Activated CD4-positive, alpha-beta T cell treated with anti-CD3 and anti-CD28 coated beads for 36 hours (primary cell): ENCODE measurements at places on chromosomes 5 and 9. TPM values are rescaled to one million over a fixed set of nuclear protein-coding genes. Genes with fewer than 3 reads are reported as not detected.
A peak's percentile ranks its signal among the peaks of the same experiment; 100 is the strongest.

DNA sequence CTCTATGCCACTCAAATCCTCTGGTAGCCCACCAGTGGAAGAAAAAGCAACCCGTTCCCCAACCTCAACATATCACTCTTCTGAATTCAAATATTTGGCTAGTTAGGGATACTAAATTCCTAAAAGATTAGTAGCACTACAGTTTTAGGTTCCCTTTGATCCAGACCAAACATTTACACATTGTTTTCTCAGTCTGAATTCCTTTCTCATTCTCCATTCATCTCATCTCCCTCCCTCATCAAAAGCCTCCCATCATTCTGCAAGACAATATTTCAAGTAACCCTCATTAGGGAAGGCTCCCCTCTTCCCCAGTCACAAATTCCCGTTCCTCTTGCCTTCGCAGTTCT, 26.3 kb downstream of the ADAM19 start:
- H3K27me3 ChIP-seq, result no peaks in the 10 kb centered on the region
- peak overlapping the region; percentile 35 for H3K27ac ChIP-seq
- peaks cover 29% of the 10 kb centered on the region for H3K36me3 ChIP-seq
- DNase-seq, result no peak

CMYA5 gene
- 0.25 TPM for total RNA-seq

DNA sequence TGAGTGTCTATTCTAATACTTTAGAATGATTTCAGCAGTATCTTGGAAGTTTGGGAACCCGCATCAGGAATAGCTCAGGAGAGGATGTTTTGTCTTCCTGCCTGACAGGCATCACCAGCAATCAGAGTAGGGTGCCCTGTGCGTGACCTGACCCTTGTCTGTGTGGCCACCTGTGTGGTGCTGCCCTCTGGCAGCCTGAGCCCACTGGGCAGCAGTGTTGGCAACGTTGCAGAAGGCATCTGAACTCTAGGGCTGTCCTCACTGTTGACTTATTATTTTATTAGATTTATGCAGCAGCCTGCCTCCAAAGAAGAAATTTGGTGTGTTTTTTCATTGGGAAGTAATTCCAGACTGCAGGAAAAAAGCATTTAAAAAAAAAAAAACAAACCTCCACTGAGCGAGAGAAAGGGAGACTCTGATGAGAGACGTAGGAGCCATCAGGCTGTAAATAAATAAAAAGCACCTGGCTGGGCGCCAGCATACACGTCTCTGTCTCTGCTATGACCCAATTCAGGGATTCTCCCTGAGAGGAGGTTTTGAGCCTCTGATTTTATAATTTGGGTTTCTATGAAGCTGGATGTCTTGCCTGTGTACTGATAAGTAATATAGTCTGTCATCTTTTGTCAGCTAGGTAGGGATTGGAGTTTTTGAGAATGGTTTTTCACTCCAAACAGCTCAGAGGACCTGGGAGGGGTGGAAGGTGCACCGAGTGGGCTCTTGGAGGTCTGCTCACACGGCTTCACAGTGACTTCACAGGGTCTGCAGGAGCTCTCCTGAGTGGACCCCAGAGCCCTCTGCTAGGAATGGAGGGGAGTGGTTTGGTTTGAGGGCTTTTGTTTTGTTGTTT, 49.0 kb downstream of the FAM78A start:
- no peaks in the 10 kb centered on the region for H3K27me3 ChIP-seq
- H3K36me3 ChIP-seq, result peaks cover 34% of the 10 kb centered on the region

- peaks cover 40% of the 10 kb centered on the region for H3K4me1 ChIP-seq
- H3K36me3 ChIP-seq, result peaks cover 48% of the 10 kb centered on the region
- no peak for DNase-seq
- peak overlapping the region; percentile 87 for H3K4me3 ChIP-seq
Measured at GRCh38 chr5:32172923-32173266, 1.2 kb downstream of the GOLPH3 start.

DNA sequence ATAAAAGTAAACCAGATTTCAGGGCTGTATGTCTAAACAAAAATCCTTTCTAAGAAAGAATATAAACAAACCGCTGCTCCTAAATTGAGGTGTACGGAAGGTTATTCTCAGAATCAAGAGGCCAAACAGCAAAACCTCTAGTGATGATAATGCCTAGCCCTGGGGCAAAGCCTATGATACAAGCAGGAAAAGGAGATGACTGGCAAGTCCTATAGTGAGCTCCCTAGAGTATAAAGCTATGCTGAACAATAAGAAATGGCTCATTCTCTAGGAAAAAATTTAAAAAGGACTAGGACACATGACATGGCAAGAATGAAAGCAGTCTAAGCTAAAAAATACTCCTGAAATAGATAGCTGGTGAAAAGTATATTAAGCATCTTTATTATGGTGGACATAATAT, 187.1 kb downstream of the BNC2 start:
- H3K4me3 ChIP-seq, result no peak overlapping the region
- DNase-seq, result no peak
- H3K27ac ChIP-seq, result no peak overlapping the region
- H3K36me3 ChIP-seq, result no peaks in the 10 kb centered on the region
- no peaks in the 10 kb centered on the region for H3K4me1 ChIP-seq

- H3K4me3 ChIP-seq, result no peak overlapping the region
- no peaks in the 10 kb centered on the region for H3K27me3 ChIP-seq
- H3K4me1 ChIP-seq, result peaks cover 6% of the 10 kb centered on the region
- no peak overlapping the region for H3K27ac ChIP-seq
- DNase-seq, result no peak
Measured at GRCh38 chr5:71483355-71483754, 27.9 kb downstream of the BDP1 start.

DNA sequence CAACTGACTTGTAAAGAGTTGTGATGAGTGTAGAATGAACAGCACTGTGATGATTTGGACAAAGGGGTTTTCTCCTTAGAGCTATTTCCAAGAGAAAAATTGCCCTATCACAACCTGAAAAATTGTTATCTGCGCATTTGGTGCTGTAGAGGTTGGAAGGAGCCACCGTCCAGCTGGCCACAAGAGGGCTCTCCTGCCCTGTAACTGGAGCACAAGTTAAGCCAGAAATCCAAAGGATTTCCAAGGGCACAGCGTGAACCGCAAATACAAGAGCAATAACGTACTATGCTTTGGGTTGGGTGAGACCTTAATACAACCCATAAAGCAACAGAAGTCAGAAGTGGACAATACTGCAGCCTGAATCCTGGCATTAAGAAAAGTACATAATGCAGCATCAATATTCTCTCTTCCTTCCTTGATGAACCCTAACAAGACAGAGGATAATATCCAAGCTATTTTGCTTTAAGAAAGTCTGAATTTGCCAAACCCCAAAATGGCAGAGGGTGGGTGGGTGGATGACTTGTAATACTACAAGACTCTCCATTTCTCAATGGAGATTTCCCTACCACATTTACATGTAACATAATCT, 56.8 kb upstream of the SMIM32 start:
- H3K4me3 ChIP-seq, result no peak overlapping the region
- no peaks in the 10 kb centered on the region for H3K4me1 ChIP-seq
- peak; percentile 42 for DNase-seq
- H3K36me3 ChIP-seq, result no peaks in the 10 kb centered on the region
- no peak overlapping the region for H3K27ac ChIP-seq

DNA sequence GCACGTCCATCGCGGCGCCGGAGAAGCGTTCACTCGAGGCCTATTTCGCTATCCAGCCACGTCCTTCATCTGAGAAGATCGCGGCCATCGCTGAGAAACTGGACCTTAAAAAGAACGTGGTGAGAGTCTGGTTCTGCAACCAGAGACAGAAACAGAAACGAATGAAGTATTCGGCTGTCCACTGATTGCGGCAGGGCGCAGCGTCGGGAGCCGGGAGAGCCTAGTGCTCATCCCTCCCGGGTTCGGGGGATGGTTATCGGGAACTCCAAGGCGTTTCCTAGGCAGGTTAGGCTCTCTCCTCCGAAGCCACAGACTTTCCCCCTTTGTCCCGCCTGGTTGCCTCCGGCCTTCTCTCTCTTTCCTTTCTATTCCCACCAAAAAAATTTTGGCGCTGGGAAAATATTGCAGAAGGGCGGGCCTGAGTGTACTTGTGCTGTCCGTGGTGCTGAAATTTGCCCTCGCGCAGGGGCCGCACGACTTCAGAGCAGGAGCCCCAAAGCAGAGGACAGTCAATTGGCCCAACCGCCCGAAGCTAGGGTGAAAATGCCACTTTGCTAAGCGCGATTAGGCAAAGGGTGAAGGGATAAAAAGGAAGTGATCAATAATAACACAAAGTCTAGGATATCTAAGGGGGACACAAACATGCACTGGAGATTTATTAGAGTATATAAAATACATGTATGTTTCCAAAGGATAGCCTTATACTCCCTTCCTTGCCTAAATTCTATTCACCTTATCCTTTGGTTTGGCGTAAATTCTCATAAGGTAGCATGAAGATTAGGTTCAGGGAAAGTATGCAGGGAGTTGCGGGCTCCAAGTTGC, 1.8 kb downstream of the POU4F3 start:
- no peak overlapping the region for H3K27ac ChIP-seq
- H3K4me3 ChIP-seq, result no peak overlapping the region
- peaks cover 11% of the 10 kb centered on the region for H3K4me1 ChIP-seq

SLIT3 gene
- total RNA-seq, result 7.3 TPM

BNC2 gene
- total RNA-seq, result not detected

GRCh38 chr9:95197692-95198271, 119.7 kb downstream of the FANCC start:
- no peaks in the 10 kb centered on the region for H3K4me1 ChIP-seq
- H3K36me3 ChIP-seq, result no peaks in the 10 kb centered on the region
- no peaks in the 10 kb centered on the region for H3K27me3 ChIP-seq
- no peak overlapping the region for H3K4me3 ChIP-seq
- H3K27ac ChIP-seq, result no peak overlapping the region
- DNase-seq, result no peak

GRCh38 chr5:31255041-31255440, 61.6 kb downstream of the CDH6 start:
- no peaks in the 10 kb centered on the region for H3K4me1 ChIP-seq
- H3K36me3 ChIP-seq, result no peaks in the 10 kb centered on the region
- H3K27ac ChIP-seq, result no peak overlapping the region
- no peak overlapping the region for H3K4me3 ChIP-seq

- H3K4me3 ChIP-seq, result no peak overlapping the region
- peaks cover 8% of the 10 kb centered on the region for H3K27me3 ChIP-seq
- no peaks in the 10 kb centered on the region for H3K4me1 ChIP-seq
- H3K36me3 ChIP-seq, result no peaks in the 10 kb centered on the region
- no peak overlapping the region for H3K27ac ChIP-seq
Measured at GRCh38 chr5:102622262-102622661, 123.5 kb upstream of the SLCO6A1 start.

DNA sequence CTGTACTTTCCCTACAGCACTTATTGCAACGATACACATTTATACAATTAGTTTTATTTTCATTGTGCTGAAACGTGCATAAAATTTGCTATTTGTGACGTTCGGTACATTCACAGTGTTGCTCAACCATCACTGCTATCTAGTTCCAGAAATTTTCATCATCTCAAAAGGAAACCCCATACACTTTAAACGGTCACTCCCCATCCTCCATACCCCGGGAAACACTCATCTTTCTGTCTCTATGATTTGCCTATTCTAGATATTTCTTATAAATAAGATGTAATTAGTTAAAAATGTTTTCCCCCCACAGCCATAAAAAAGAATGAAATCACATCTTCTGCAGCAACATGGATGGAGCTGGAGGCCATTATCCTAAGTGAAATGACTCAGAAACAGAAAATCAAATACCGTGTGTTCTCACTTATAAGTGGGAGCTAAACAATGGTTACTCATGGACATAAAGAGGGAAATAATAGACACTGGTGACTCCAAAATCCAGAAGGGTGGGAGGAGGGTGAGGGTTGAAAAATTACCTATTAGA, 40.2 kb upstream of the TEX48 start:
- H3K27me3 ChIP-seq, result peaks cover 2% of the 10 kb centered on the region
- H3K4me1 ChIP-seq, result peaks cover 48% of the 10 kb centered on the region
- peaks cover 22% of the 10 kb centered on the region for H3K36me3 ChIP-seq
- no peak overlapping the region for H3K27ac ChIP-seq
- H3K4me3 ChIP-seq, result no peak overlapping the region

PDE8B gene
- total RNA-seq, result not detected

- H3K4me3 ChIP-seq, result no peak overlapping the region
- no peaks in the 10 kb centered on the region for H3K36me3 ChIP-seq
- peaks cover 21% of the 10 kb centered on the region for H3K27me3 ChIP-seq
- H3K4me1 ChIP-seq, result peaks cover 5% of the 10 kb centered on the region
- DNase-seq, result no peak
- no peak overlapping the region for H3K27ac ChIP-seq
Measured at GRCh38 chr9:124780060-124780756, 3.3 kb downstream of the OLFML2A start.

ADCY2 gene
- not detected for total RNA-seq

SLC6A7 gene
- total RNA-seq, result not detected

DNA sequence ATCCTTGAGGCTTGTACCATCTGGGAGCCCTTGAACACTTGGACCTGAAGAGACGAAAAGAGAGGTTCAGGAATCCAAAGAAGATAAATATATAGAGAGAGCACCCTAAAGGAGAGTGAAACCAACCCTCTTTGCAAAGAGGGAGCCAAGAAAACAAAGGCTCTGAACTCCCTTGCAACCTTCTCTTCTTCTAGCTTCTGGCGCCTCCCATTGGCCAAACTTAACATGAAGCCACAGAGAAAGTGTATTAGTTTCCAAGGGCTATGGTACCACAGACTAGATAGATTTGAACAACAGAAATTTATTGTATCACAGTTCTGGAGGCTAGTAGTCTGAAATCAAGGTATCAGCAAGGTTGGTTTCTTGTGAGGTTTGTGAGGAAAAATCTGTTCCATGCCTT, 175.1 kb downstream of the HCN1 start:
- no peaks in the 10 kb centered on the region for H3K27me3 ChIP-seq
- no peaks in the 10 kb centered on the region for H3K4me1 ChIP-seq
- no peak overlapping the region for H3K27ac ChIP-seq
- H3K4me3 ChIP-seq, result no peak overlapping the region

- DNase-seq, result no peak
- H3K27me3 ChIP-seq, result no peaks in the 10 kb centered on the region
- H3K4me3 ChIP-seq, result no peak overlapping the region
- H3K27ac ChIP-seq, result no peak overlapping the region
- no peaks in the 10 kb centered on the region for H3K4me1 ChIP-seq
Measured at GRCh38 chr9:80789831-80790230, 899.5 kb downstream of the TLE1 start.

DNA sequence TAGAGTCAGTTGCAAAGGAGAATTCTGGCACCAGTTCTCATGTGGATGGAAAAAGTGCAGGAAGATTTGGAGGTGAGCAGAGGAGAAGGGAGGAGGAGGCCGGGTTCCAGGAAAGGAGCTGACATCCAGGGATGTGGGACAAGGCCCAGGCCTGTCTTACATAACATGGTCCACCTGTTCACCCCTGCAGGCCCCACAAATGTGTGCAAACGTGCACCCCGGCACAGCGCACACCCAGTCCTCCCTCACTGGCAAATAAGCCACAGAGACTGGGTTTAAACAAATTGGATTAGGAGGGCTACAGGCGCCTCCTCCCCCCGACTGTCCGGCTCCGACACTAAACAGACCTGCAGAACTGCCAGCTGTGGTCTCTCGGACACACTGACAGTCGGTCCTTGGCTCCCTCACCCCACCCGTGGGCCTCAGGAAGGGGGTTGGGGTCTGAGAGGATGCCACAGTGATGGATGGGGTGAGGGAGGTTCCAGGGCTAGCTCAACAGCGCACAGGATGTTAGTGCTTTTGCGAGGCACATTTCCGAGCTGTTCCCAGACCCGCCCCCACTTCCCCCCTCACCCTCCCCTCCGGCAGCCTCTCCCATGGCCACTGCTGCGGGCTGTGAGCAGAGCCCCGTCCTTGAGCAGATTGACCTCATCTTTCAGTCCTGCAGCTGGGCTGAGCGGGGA, 43.4 kb upstream of the IL17B start:
- peaks cover 15% of the 10 kb centered on the region for H3K4me1 ChIP-seq
- no peak overlapping the region for H3K4me3 ChIP-seq
- H3K36me3 ChIP-seq, result no peaks in the 10 kb centered on the region
- DNase-seq, result peak; percentile 32
- no peaks in the 10 kb centered on the region for H3K27me3 ChIP-seq

- H3K4me1 ChIP-seq, result no peaks in the 10 kb centered on the region
- peaks cover 17% of the 10 kb centered on the region for H3K27me3 ChIP-seq
- no peak overlapping the region for H3K27ac ChIP-seq
- no peak overlapping the region for H3K4me3 ChIP-seq
Measured at GRCh38 chr5:38157024-38157423, 101.3 kb upstream of the EGFLAM start.

TMEM215 gene
- not detected for total RNA-seq
